Activated naive CD8-positive, alpha-beta T cell treated with anti-CD3 and anti-CD28 coated beads, Interleukin-2, amount 10 ng/mL, durations not matched to agents 7 days and 5 days (primary cell): ENCODE measurements at places on chromosomes 5 and 9.

DNA sequence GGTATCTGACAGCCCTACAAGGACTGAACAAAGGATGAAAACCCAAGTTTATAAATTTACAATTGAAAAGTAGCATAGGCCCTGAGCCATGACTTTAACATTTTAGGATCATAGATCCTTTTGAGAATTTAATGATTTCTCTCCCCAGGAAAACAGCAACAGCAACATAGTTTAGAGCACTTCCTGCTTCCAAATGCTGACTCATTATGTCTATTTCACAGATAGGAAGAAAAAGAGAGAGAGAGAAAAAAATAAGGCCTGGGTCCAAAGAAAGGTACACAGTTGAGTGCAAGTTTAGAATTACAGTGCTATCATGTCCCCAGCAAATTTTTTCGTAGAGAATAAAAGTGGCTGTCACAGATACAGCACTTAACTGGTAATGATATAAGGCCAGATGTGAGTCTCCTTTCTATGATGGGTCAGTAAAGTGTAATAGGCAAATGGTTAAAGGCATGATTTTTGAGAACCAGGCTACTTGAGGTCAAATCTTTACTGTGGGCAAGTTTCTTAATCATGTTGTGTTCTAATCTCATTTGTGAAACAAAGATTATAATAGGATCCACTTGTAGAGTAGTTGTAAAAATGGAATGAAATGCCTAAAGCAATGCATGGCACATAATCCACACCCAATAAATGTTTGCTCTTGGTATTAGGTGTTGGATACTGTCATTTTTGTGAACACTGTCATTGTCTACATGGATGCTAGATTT lies 12.3 kb upstream of the PPP2R2B start:
- DNase-seq, result no peak

GRCh38 chr5:160311491-160312133 lies 752 bp downstream of the CCNJL start:
- DNase-seq, result peak; percentile 34

DNA sequence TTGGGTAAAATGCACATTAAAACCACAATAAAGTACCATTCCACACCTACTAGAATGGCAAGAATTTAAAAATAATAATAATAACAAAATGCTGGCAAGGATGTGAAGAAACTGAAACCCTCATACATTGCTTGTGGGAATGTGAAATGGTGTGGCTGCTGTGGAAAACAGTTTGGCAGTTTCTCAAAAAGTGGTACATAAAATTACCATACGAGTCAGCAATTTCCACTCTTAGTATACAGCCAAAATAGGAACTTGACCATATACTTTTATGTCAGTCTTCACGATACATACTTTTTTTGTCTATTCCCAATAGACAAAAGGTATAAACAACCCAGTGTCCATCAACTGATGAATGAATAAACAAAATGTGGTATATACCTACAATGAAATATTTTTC lies 15.6 kb downstream of the FKBP15 start:
- no peak for DNase-seq

- no peak for DNase-seq
These were observed 71.1 kb upstream of the NR3C1 start for GRCh38 chr5:143474616-143475015.

DNA sequence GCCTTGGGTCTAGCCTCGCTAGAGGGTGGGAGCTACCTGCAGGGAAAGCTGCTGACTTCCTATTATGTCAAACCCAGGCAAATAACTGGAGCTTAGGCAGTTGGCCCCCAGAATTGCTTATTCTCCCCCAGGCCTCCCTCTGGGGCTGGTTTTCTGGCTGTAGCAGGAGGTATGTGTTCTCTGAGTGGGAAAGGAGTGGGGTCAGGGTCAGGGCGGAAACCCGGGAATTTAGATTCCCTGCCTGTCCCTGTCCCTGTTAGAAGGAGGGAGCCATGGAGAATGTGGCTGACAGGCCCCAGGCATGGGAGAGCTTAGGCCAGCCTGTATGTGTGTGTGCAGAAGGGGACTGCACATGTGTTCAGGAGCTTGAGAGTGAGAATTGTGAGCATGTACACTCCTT lies 13.6 kb upstream of the CXXC5 start:
- no peak for DNase-seq
